Activated B cell treated with CpG ODN at 0.5 μM for 24 hours (primary cell): ENCODE measurements at places on chromosomes 16 and 17. TPM values are rescaled to one million over a fixed set of nuclear protein-coding genes. Genes with fewer than 3 reads are reported as not detected.

GRCh38 chr16:77876776-77877175 is 88.4 kb downstream of the VAT1L start:
- DNase-seq = no peak

DNA sequence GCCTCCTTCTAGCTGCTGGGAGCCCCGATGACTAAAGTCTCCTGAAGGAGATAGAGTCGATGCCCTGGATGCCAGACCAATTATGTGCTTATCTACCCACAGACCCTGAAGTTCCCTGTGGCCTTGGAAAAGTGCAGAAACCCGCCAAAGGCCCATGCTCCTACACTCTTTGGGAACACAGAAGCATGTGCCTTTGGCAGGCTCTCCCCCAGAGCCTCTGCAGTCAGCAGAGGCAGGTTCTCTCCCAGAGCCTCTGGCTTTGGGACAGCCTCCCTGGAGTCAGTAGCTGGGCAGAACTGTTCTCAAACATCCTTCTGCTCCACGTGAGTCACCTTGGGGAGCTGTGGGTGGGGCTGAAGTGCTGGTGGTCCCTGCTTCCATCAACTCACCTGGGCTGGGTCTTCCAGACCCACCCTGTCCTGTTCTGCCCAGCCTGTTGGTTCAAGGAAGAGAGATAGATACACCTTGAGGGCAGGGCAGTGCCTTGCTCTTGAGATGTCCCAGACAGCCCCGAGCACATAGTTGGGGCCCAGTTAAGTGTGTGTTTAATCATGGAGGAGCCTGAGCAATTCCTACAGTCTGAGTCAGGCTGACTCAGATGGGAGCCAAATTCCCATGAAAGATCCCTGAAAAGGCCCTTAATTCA is 3.2 kb upstream of the CDK5RAP3 start:
- no peak for DNase-seq

GRCh38 chr16:49742428-49743202 is 113.3 kb downstream of the ZNF423 start:
- DNase-seq = no peak

The GAS7 gene
- 39.8 and 44.2 TPM in 2 replicates for total RNA-seq

The P2RX5 gene
- 295 and 349 TPM in 2 replicates for total RNA-seq

- DNase-seq = no peak
Observed at GRCh38 chr17:8160741-8161221, 2.0 kb downstream of the VAMP2 start.

- DNase-seq = no peak
Observed at GRCh38 chr16:85207357-85207921, 95.2 kb upstream of the CIBAR2 start.

GRCh38 chr17:41737680-41738023 is 3.2 kb upstream of the HAP1 start:
- no peak for DNase-seq

DNA sequence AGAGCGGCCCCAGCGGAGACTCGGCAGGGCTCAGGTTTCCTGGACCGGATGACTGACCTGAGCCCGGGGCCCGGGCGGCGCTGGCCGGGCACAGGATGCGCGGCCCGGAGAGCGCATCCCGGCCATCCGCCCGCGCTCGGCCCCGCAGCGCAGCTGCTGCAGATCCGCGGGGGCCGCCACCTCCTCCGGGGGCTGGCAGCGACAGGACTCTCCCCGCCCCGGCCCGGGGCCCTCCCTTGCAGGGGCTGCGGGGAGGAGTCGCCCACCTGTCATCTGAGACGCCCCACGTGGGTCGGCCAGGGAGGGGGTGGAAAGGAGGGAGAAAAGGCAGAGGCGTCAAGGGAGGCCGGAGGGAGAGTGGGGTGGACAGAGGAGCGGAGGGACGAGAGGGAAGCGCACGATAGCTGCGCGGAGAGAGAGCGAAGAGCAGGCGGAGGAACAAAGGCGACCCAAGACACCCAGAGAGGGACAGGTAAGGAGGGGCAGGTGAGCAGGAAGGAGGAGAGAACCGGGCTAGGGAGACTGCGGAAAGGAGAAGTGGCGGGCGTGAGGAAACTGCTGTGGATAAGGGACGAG is 471 bp upstream of the PRKAR1A start:
- DNase-seq = peak; percentile 76

DNA sequence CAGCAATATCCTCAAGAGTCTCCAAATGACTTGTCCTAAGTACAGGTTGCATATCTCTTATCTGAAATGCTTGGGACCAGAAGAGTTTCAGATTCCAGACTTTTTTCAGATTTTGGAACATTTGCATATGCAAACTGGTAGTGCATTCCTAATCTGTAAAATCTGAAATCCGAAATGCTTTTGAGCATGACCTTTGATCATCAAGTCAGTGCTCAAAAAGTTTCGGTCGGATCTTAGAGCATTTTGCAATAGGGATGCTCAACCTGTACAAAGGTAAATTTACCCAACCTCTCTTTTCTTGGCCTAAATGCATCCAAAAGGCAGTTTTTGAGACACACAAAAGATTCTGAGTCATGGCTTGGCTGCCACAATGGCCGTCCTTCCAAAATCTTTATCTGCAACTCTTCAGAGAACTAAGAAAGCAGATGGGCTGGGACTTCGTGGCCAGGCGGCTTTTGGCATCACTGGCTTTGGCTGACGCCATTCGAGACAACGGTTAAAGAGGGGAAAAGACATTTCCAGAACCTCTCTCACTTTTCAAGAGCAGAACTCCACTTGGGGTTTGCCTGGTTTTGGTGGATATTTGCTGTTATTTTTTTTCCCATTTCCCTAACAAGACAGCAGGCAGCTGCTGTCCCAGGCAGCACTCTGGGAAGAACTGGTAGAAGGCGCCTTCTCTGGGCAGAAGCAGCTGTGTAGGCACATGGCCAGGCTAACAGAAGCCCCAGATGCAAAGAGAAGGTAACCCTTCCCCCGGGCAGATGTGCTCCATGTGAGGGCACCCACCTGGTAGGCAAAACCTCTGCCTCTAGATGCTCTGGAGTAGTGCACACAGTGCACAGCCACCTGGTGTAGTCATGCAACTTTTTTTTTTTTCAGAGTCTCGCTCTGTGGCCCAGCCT is 8.9 kb downstream of the CPPED1 start:
- DNase-seq = no peak

GRCh38 chr17:31470592-31470991 is 79.1 kb downstream of the RAB11FIP4 start:
- DNase-seq = no peak

- no peak for DNase-seq
Observed at GRCh38 chr16:64481497-64481896, 640.4 kb downstream of the CDH11 start.

DNA sequence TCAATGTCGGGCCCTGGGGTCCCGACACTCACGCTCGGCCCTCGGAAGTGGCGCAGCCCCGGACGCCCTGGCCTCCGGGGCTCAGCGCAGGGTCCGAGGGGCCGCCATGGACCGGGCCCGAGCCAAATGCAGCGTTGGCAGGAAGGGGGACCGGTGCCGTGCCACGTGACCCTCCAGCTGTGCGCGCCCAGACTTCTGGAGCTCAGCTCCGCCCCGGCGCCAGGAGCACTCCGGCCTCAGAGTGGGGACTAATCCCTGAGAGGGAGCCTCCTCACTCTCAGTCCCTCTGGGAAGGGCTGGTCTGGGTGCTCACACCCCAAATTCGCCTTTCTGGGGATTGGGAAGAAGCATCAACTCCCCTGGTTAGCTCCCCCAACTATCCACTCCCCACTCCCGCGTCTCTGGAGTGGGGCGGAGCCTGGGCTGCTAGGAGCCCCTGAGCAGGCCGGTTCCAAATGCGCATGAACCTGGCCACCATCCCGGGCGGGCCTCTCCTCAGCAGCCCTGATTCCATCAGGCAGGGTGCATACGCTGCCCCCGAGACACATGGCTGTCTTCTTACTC is at the start of gene B3GNT9:
TSS of gene B3GNT9 (minus strand) at position 166 of the 564 bp plus-strand sequence. CDS start 513 bp downstream, outside the sequence.
- no peak for DNase-seq

The FBXO39 gene
- 0.12 and 0.22 TPM in 2 replicates for total RNA-seq

The TIGD7 gene
- total RNA-seq = 6.7 and 11.0 TPM in 2 replicates

DNA sequence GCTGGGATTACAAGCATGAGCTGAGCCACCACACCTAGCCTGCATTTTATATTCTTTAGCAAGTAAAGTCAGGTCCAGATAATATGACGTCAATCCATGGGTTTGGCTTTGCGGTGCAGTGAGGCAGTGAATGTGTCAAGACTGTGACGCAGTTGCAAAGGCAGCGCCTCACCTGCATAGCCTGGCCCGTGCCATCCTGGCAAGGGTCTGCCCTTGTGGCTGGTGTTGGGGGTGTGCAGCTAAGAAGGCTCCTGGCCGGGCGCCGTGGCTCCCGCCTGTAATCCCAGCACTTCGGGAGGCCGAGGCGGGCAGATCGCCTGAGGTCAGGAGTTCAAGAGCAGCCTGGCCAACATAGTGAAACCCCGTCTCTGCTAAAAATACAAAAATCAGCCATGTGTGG is 7.0 kb downstream of the PDF start:
- no peak for DNase-seq

DNA sequence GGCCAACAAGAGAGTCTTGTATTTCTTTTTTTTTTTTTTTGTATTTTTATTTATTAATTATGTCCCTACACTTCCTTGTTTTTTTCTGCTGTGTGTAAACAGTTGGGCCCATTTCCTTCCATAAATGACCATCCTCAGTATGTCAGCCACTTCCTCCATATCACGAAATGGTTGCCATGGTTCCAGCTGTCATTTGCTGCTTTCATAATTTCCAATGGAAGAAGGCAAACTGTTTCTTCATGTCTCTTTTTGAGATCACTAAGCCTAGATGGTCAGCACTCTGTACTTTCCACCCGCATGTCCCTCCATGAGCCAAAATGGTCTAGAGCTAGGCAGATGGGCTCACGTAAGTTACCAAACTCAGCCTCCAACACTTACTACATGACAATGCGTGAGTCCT is 133.5 kb upstream of the FOXF1 start:
- no peak for DNase-seq

DNA sequence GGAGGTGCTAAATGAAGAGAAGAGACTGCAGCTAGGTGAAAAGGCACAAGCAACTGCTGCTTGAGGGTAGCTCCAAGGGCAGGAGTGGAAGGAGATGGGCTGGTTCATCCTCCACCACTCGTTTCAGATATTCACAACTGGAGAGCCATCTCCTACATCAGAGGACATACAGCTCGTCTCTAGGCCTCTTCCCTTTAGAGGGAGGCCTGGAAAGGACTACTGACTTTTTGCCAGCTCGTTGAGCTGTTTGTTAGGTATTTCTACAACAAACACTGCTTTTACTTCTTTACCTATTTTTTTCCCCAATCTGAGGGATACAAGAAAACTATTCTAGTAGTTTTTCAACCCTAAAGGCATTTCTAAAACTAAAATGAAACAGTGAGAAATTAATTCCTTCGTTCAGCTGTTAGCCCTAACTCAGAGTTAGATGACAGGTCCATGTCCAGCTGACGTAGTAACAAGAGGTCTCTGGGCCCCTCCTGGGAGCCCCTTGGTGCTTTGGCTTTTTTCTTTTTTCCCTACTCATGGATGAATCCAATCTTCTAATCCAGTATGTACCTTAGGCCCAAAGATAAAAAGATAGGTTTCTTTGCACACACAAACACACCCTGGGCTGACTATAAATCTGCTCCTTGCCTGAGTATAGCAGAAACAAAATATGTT is 47.8 kb upstream of the TBX2 start:
- no peak for DNase-seq

- no peak for DNase-seq
Observed at GRCh38 chr17:61436995-61437704, 15.1 kb upstream of the TBX4 start.

DNA sequence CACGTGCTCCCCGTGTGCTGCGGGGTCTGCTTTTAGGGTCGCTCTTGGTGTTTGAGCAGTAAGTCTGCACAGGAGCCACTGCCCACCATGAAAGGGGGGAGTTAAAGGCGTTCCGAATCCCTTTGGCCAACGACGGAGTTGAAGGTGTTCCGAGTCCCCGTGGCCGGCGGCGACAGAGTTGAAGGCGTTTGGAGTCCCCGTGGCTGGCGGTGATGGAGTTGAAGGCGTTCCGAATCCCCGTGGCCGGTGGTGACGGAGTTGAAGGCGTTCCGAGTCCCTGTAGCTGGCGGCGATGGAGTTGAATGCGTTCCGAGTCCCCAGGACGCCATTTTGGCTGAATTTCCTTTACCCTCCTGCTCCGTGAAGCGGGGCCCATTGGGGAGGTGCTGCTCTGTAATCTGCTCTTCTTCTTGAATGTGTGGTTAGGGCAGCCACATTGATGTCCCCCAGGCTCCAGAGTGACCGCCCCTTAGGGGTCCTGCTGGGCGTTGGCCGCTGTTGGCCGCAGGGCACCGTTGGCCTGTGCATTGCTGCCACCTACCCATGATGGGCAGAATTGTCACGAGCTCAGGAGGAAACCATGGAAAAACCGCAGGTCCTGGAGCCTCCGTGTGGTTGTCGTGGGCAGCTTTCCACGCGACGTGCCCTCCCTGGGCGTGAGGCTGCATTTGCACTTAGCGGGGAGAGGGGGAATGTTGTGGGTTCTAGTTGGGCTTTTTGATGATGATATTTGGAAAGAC is 73.7 kb upstream of the ZNF750 start:
- no peak for DNase-seq

DNA sequence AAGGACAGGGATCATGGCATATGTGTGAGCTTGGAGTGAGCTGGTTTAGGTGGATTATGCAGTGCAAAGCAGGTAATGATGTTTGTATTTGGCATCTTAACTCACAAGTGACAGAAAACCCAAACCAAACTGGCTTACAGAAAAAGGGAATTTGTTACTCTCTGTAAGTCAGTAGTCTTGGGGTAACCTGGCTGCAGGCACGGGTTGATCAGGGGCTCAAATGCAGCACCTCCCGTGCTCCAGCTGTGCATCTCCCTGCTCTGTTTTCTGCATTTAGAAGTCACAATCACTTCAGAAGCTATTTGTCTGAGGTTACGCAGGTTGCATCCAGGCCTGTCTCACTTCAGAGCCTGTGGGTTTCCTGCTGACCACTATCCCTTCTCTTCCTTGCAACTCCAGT is 354.3 kb downstream of the CPPED1 start:
- DNase-seq = no peak

GRCh38 chr17:81741594-81742452 is 29.7 kb downstream of the SLC25A10 start:
- no peak for DNase-seq
